ENCODE measurements at places on chromosomes 1 and 21.

- DNase-seq: no peak
These were observed 3.6 kb downstream of the B3GALT5 start for GRCh38 chr21:39616211-39616772.

DNA sequence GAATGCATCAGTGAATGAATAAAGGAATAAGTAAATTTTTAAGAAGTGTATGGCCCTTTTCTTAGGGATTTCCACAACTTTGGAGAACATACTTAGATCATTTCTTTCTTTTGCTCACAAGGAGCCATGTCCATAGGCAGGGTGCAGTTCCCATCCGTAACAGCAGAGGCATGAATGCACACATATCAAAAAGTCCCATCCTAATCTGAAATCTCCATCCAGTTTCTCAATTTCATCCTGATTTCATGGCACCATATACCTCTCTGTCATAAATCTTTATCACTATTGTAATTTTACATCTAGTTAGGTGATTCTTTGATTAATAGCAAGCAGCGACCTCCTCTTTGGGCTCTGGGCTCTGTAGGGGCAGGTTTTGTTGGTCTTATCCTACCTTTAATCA lies 359.2 kb downstream of the RRAGC start:
- DNase-seq: no peak

GRCh38 chr21:35319684-35320283 lies 270.7 kb upstream of the RUNX1 start:
- no peak for DNase-seq

DNA sequence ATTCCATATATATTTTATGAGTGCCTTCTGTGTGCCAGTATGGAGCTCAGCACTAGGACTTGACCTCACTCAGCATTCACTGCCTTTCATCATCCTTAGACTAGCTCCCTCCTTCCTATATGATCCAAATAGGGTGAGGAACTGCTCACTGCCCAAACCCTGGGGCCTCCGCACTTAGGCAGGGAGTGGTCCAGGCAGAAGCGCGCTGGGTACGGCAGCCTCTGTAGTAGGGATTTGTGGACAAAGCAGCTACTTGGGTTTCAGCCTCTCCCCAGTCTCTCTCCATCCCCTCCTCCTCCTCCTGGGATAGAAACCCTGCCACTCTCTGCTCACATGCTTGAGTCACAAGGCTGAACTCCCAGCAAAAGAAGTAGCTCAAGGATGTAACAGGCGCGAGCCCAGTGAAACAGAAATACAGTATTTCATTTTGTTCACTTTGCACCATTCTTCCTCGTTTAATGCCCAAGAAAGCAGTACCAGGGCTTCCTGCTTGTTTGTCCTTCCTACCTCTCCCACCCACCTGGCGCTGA lies 32.9 kb downstream of the PLEKHA6 start:
- DNase-seq: no peak

DNA sequence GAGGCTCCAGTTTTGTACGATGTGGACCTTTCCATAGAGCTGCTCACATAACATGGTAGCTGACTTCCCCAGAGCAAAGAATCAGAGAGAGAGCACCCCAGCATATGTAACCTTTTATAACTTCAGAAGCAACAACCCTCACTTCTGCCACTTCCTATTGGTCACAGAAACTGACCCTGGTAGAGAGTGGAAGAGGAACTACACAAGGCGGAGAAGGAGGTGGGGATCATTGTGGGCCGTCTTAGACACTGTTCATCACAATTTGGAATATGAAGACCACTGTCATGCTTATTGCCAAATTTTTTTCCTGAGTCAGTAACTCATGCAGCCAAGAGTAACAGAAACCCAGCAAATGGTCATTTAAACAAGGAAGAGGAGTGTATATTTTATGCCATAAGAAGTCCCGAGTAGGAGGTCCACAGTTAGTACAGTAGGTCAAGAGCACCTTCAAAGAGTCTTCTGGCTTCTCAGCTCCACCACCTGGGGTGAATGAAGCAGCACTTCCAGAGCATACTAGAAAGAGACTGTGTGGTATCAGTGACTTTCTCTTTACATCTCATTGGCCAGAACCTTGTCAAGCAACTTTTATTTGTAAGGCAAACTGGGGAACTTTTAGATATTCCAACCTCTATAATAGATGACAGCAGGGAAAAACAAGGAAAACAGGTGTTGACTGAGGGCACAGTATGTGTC lies 71.8 kb downstream of the ODF2L start:
- DNase-seq: no peak

GRCh38 chr1:48572134-48572533 lies 100.1 kb upstream of the SPATA6 start:
- DNase-seq: no peak

DNA sequence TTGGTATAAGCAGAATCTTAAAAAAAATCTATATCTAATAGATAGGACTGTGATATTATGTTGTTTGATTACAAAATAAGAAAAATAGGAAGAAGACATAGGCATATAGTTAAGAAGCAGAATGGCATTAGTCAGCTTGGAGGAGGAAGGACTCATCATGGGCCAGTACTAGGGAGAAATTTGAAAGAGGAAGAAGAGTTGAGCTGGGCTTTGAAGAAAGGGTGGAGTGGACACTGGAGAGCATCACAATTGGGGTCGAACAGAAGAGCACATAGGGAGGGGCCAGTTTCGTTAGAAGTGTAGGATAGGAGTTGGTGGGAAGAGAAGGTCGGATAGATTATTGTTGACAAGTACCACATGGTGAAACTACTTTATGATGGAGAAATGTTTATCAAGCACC lies 129.3 kb downstream of the CACHD1 start:
- DNase-seq: no peak

GRCh38 chr1:40245686-40246085 lies 2.1 kb upstream of the TMCO2 start:
- DNase-seq: no peak

GRCh38 chr1:47621977-47622376 lies 184.1 kb downstream of the FOXD2 start:
- DNase-seq: no peak

DNA sequence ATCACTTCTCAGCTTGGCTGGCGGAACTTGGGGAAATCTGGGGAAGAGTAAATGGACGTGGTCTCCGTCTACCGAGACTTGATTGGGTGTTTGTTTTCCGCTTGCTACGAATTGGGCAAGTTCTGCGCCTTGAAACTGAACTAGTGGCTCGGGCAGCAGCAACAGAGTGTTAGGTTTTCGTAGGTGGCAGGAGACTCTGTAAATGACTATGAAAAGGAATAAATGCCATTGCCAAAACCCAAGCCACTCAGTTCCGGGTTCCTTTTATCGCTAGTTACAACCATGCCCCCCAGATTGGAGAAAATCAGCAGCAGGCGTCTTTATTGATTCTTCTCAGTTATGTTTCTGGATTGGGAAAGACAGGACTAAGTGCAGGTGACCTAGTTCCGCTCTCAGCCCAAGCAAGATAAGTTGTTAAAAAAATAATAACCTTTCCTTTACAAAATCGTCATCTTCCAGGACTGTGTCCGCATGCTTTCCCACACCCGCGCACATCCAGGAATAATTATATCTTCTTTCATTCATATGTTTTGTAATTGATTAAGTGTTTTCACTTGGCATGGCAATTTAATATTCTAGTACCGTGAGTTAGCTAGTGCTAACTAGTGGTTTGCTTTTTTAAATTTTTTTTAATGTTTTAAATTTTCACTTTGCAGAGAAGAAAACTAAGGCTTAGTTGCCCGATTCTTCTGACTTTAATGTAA lies 3.4 kb downstream of the LHX9 start:
- DNase-seq: no peak

- no peak for DNase-seq
These were observed 616.6 kb upstream of the USP24 start for GRCh38 chr1:55831759-55832158.

DNA sequence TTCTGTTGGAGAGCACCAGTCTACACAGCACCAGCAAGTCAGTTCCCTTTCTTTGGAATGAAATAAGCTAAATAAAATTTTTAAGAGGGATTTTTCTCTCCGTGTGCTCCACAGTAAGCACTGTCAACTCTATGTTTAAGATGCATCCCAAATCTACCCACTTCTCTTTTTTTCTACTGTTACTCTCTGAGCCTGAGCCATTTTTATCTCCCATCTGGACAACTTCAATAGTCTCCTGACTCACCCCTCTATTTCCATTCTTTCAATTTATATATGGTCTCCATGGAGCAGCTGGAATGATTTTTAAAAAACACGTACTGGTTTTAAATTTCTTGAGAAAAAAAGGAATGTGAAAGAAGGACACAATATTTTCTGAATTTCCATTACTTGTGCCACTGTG lies 24.7 kb upstream of the CCT8 start:
- no peak for DNase-seq

DNA sequence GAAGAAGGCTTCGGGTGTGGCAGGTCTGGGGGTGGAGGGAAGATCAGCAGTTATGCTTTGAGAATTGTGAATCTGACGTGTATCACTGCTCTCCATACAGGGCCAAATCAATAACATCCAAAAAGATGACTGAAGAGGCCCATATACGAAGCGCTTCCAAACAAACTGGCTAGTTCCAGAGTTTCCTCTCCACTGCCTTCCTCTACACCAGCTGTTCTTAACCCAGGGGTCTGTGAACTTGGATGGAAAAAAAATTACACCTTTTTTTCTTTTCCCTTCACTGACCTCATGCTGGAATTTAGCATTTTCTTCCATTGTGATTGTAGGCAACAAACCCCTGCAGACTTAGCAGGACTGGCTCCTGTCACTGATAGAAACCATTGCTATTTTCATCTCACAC lies 77.1 kb upstream of the NBL1 start:
- no peak for DNase-seq

- no peak for DNase-seq
These were observed 2.7 kb upstream of the MYCBP start for GRCh38 chr1:38875811-38876210.

DNA sequence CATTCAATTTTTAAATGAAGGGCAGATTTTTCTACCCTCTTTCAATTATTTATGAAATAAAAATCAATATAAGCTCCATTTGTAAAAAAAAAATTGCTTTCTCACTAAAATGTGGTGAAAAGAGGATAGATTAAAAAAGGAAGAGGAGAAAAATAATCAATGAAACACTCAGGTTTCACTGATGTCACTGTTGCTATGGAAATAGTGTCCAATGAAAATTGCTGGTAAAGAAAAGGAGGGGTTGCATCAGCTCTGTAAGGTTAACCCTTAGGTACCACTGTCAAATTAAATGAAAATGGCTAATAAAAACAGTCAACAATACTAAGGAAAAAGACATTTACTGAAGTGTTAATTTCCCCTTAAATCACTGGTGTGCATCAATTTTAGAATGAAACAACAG lies 91.6 kb upstream of the TTC39A start:
- no peak for DNase-seq

DNA sequence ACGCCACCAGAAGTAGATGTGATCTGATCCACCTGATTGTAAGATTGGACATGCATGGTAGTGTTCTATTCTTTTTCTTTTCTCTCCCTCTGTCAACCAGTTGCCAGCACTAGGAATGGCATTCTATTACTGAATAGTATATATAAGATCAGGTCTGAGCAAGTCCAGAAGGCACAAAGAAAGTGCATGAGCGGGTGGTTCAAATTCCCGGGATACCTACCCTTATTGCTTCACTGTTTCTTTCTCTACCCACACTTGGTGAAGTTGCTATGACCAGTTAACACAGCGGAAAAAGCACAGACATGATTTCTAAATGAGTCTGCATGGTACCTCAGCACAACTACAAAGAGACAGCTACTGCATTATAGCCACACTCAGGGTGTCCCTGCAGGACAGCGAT lies 64.0 kb downstream of the SLC9A1 start:
- no peak for DNase-seq

- DNase-seq: no peak
These were observed 33.4 kb downstream of the KIAA1614 start for GRCh38 chr1:180946056-180946455.

- no peak for DNase-seq
These were observed 206.0 kb downstream of the CENPF start for GRCh38 chr1:214808845-214809460.

- no peak for DNase-seq
These were observed 25.0 kb upstream of the SLC2A1 start for GRCh38 chr1:42983693-42984092.

DNA sequence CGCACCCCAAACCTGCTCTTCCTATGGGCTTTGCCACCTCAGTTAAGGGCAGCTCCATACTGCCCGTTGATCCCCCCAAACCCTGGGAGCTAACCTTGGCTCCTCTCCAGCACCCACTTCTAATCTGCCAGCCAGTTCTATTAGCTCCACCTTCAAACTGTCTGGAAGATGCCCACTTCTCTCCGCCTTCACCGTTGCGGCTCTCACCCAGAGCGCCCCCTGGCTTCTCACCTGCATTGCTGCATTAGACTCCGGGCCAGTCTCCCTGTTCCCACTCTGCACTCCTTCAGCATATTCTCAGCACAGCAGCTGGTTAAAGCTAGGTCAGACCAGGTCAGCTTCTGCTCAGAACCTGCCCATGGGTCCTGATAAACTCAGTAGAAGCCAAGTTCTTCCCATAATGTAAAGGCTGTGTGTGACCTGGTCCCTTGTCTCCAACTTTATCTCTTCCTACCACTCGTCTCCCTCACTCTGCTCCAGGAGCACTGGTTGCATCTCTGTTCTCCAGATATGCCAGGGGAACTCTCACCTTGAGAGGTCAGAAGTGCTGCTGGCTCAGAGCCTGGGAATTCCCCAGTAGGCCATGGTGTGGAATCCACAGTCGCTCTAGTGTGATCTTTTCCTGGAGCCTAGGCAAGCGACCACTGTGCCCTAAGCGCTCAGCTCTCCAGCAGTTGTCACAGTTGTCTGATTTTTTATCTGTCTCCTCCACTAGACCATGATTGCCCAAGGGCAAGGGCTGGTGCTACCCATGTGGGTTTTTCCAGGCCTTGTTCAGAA lies 150.3 kb downstream of the HMGB4 start:
- no peak for DNase-seq

GRCh38 chr1:47215713-47216112 lies 16.3 kb downstream of the TAL1 start:
- DNase-seq: no peak

DNA sequence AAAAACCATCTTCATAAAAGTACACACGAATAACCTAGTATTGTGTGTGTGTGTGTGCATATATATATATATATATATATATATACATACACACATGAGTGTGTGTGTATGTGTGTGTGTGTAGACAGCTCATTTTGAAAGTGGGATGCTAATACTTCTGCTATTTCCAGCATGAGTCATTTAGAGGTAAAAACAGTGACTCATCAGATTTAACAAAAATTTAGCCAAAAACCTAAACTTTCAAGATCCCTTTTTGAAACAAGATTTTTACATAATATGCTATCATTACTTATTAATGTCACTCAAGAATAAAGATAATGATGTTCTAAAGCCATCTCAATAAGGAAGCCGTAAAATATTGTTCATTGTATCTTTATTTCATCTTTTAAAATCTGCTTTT lies 35.6 kb upstream of the ADGRL4 start:
- no peak for DNase-seq

- DNase-seq: no peak
These were observed 7.9 kb upstream of the TRAF5 start for GRCh38 chr1:211318576-211319280.

- no peak for DNase-seq
These were observed 59.0 kb upstream of the TEKT2 start for GRCh38 chr1:36024847-36025246.

- no peak for DNase-seq
These were observed 254.4 kb downstream of the AKT3 start for GRCh38 chr1:243595527-243596210.
